Right ventricle myocardium superior (tissue), 1 donor: ENCODE measurements at places on chromosomes 6 and 20. TPM values are rescaled to one million over a fixed set of nuclear protein-coding genes. Genes with fewer than 3 reads are reported as not detected.

DNA sequence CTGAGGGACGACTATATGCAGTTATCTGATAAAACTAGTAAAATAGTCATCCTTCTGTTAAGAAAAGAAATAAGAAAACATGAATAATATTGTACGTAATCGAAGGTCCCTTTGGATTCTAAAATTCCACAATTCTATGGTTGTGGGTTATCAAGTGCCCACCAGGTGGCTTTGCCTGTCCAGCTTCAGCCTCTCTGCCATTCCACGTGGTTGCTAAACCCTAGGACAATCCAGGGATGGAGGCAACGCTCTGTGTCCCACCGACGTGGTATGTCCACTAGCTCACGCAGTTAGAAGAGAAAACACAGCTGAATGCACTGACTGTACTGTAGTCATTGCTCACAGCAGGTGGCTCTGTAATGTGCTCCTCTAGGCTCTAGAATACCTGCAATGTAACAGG, 349.3 kb downstream of the FARS2 start:
- DNase-seq: no peak

DNA sequence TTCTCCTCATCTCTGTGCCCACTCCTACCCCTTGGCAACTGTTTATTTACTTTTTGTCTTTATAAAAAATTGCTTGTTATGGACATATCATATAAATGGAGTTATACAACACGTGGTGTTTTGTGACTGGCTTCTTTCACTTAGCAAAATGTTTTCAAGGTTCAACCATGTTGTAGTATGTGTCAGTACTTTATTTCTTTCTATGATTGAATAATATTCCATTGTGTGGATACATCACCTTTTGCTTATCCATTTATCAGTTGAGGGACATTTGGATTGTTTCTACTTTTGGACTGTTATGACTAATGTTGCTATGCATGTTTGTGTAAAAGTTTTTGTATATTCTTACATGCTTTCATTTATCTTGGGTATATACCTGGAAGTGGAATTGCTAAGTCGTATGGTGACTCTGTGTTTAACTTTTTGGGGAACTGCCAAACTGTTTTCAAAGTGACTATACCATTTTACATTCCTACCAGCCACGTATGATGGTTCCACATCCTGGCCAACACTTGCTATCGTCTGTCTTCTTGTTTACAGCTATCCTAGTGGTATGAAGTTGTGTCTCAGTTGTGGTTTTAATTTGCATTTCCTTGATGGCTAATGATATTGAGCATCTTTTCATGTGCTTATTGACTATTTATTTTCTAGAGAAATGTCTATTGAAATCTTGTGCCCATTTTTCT, 84.4 kb downstream of the SLX4IP start:
- DNase-seq: no peak

GRCh38 chr6:81331526-81331925, 421.0 kb downstream of the TENT5A start:
- DNase-seq: no peak

DNA sequence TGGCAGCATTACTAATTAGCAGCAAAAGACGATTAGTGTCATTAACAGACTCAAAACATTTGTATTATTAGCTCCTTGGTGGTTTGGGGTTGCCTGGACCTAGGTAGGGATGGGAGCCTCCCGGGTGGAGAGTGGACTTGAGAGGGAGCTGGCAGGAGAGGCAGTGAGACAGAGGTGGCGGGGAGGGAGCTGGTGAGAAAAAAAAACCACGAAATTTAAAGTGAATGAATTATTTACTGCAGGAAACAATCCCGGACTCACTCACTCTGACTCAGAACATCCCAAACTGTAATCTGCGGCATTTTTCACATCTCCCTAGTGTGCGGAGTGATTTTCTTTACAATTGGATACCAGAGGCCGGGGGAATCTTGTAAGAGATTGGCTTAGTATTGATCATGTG, 14.3 kb upstream of the CDH22 start:
- no peak for DNase-seq

Gene KHDRBS2
- not detected for total RNA-seq

DNA sequence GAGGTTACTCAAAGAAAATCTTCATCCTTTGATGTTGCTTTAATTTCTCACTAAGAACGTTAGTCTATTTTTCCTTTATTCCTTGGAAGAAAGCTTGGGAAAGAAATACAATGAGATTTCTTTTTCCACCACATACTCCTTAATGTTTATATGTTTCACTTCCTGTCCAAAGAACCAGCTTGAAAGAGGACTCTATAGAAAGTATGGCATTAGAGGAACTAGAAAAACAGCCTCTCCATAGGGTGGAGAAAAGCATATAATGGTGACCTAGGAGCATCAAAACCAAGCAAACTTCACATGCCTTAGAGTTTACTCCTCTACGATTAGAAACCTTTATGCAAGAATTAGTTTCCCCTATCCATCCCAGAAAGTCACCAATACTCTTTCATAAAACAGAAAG, 131.1 kb downstream of the OPRM1 start:
- no peak for DNase-seq

GRCh38 chr6:157304899-157305663, 18.2 kb downstream of the TMEM242 start:
- no peak for DNase-seq

Gene VSTM2L
- 17.0 TPM for total RNA-seq

Gene RIMS4
- 0.13 TPM for total RNA-seq

Gene TMEM217
- not detected for total RNA-seq

- DNase-seq: no peak
Observed at GRCh38 chr20:50113420-50114224, 672 bp upstream of the UBE2V1 start.

DNA sequence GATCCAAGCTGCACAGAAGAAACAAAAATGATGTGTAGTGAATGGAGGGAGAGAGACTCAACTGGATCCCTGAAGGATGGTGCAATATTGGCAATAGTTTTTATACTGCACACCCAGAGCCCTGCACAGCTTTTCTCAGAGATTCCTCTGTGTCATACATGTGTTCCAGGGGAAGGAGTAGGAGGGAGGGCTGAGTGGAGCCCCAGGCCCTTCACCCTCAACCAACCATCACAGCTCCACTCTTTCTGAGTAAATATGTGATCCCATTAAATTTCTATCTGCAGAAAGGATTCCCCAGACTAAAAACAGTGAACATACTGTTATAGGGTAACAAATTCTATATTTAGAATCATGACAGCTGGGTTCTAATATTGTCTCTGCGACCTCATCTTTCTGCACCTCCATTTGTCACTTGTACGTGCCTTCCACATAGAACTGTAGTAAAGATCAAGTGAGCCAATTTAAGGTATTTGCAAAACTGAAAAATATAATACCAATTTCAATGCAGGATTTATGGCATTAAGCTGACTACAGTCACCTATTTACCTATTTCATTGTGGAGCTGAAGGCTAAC, 421.4 kb upstream of the NRSN1 start:
- DNase-seq: no peak

- DNase-seq: no peak
Observed at GRCh38 chr20:45983279-45983743, 11.3 kb upstream of the ZNF335 start.

DNA sequence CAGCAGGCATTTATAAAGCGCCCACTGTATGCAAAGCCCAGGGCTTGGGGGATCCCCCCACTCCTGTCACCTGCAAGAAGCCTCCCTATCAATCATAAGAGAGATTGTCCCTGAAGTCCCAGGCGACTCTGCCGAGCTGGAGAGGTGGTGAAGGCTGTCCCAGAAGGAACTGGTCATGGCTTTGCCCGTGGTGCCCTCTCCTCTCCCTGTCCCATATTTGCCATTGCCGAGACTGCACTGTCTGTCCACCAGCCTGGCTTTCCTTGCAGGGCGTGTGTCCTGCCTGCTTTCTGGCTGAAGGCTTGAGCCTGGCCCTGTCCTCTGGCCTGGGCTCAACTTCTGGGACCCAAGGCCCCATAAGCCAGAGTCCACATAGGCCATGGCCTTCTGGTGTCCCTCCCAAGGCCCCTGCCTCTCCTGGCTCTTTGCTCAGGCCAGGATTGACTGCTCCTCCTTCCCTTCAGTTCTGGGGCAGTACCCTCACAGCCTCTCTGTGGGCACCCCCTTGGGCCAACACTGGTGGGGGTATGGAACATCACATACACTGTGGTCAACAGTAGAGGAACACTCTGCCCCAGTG, 46.9 kb downstream of the CPXM1 start:
- DNase-seq: no peak

- no peak for DNase-seq
Observed at GRCh38 chr6:80544976-80545722, 438.7 kb downstream of the BCKDHB start.

GRCh38 chr6:149834513-149835481, 29.4 kb downstream of the LRP11 start:
- no peak for DNase-seq

Gene MACROD2
- total RNA-seq: 4.2 TPM

- DNase-seq: no peak
Observed at GRCh38 chr6:167120583-167120903, 2.4 kb upstream of the CCR6 start.

DNA sequence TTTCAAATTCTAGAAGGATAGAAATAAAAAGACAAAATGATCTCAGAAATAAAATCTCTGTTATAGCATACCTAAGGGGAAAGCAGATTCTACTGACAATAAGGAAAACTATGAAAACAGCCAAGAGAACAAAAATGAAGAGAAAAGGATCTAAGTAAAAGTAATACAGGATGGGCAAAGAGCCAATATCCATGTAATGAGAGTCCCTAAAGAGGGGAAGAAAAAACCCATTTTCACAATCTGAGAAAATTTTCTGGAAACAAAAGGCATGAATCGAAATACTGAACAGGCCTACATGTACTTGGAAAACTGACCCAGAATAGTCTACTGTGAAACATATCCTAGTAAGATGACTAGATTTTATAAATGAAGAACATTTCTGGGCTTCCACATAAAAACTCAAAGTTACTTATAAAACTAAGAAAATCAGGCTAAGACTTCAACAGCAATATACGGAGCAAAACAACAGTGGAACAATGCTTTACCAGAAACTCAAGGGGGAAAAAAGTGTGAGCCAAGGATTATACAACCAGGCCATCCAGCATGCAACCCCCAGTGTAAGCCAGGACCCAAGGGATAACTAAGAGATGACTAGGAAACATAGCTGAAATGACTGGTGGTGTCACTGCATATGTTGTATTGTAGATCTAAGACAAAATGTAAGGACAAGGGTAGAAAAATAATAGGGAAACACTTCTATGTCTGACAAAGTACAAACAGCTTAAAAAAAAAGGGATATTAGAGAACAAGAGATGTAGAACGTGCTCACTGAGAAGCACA, 10.2 kb downstream of the NAPB start:
- no peak for DNase-seq

- no peak for DNase-seq
Observed at GRCh38 chr6:126461045-126461444, 121.1 kb downstream of the CENPW start.

- no peak for DNase-seq
Observed at GRCh38 chr6:44664716-44665115, 277.2 kb downstream of the CDC5L start.

GRCh38 chr6:4644996-4645395, 131.2 kb upstream of the CDYL start:
- no peak for DNase-seq

- DNase-seq: no peak
Observed at GRCh38 chr20:37331060-37331857, 14.7 kb upstream of the SRC start.

GRCh38 chr20:46939031-46939965, 44.7 kb downstream of the EYA2 start:
- no peak for DNase-seq

Gene MARCKS
- total RNA-seq: 23.0 TPM

Gene CAGE1
- not detected for total RNA-seq

GRCh38 chr20:44837946-44838345, 27.6 kb upstream of the RIMS4 start:
- DNase-seq: no peak

GRCh38 chr6:157962601-157963302, 18.9 kb upstream of the SYNJ2 start:
- DNase-seq: no peak

Gene SLC24A3
- total RNA-seq: 0.62 TPM

DNA sequence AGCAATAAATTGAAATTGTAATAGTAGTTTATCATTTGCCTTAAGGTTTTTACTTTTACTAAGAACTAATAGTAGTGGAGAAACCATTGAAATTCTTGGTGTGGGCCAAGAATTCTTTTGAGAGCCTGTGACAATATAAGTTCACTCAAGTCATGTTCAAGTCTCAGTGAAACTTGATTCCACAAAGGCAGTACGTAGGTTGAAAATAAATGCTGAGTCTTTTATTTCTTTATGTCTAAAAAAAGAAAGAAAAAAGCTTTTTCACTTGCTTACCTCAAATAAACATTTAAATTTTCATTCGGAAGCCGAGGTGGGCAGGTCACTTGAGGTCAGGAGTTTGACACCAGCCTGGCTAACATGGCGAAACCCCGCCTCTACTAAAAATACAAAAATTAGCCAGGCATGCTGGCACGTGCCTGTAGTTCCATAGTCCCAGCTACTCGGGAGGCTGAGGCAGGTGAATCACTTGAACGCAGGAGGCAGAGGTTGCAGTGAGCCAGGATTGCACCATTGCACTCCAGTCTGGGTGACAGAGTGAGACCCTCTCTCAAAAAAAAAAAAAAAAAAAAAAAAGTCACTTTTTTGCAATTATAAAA, 57.8 kb upstream of the NELFCD start:
- no peak for DNase-seq

GRCh38 chr6:105987516-105987915, 98.6 kb upstream of the PRDM1 start:
- DNase-seq: no peak

- peak; percentile 48 for DNase-seq
Observed at GRCh38 chr20:41276317-41276751, 41.2 kb downstream of the ZHX3 start.

DNA sequence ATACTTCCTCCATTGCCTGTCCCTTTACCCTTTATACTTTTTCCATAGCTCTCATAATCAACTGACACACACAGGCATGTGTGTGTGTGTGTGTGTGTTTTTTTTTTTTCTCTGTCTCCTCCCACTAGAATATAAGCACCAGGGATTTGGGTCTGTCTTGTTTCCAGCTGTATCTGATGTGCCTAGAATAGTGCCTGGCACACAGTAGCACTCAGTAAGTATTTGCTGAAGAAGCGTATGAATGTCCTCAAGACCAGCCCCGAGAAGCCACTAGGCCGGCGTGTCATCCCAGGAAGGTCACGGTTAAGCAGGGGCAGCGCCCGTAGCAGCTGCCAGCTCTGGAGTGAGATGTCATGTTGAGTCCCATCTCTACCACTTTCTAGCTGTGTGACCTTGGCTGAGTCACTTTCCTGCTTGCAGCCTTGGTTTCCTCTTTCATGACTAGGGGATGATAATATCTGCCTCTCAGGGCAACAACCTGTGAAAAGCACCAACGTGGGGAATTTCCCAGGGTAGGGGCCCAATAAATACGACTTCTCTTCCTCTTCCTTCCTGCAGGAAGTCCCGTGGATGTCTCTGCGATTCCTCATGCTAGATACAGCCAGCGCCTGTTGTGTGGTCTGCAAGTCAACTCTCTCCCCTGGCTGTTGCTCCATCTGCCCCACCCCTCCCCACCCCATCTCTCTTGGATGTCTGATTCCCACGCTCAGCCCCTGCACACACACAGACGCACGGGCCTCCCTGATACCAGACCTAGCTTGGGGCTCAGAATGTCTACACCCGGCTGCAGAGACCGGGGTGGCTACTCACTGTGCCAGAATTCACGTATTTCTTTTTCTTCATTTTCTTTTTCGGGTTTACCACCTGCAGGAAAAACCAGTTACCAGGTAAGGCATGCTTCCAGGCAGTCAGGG, 58.1 kb downstream of the RAB44 start:
- no peak for DNase-seq
